ENCODE measurements at places on chromosomes 6 and 20.

DNA sequence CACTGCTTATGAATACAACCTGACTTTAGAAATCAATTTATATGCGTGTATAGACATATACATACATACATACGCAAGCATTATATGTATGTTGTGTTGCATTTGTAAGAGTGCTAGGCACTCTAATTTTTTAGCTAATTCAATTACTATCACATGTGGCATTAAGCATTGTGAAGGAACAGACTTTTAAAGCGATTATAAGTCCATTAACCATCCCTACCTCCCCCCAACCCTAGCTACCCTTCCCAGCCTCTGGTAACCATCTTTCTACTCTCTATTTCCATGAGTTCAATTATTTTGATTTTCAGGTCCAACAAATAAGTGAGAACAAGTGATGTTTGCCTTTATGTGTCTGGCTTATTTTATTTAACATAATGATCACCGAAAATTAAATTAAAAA lies 453.8 kb downstream of the DOK5 start:
- DNase-seq: no peak

DNA sequence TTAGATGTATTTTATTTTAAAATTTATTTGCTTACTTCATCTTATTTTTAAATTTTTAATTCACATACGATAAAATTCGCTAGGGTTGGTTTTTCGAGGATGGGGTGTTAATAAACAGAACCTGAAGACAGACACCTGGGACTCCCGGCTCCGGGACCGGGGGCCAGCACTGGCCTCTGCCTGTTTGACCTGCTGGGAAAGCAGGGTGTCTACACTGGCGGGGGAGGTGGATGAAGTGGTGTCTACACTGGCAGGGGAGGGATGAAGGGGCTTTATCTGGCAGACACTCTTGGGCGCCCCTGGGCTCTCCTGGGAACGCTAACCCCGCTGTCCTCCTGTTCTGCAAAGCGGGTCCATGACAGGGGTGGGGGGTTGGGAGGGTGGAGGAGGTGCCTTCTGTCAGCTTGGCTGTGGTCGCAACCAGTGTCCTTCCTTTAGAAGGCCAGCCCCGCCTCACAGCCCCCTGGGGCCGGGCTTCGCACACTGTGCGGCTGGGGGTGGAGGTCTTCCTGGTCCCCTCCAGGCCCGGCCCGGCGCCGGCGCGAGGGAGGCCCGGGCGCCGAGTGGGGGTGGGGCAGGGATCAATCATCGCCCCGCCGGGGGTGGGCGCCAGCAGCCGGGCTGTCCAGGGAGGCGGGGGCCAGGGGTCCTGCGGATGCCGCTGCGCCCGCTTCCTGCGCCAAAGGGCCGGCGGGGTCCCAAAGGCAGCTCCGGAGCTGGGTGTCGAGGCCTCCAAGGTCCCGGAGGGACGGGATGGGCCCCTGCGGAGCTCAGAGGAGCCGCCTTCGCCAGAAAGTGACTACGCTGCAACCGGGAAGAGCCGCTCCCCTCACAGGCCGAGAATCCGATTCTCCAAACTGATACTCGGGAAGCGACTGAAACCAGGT lies 1.8 kb downstream of the GATA5 start:
- DNase-seq: no peak

DNA sequence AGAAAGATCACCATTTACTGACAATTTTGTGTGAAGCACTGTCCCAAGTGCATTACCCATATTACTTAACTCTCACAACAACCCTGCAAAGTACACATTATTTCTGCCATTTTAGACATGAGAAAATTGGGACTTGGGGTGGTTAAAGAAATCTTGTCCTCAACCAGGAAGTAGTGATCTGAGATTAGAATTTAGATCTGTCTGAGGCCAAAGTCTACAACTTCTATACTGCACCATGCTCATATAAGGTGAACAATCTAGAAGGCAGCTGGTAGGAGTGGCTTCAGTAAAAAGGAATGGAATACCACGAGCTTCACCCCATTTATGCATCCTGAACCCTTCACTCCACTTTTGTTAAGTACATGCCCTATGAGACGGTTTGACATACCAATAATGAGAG lies 87.6 kb downstream of the QRSL1 start:
- DNase-seq: no peak

GRCh38 chr6:75620381-75621304 lies 19.0 kb downstream of the SENP6 start:
- DNase-seq: no peak

- DNase-seq: no peak
Measured at GRCh38 chr20:9926007-9926406, 87.1 kb upstream of the PAK5 start.

DNA sequence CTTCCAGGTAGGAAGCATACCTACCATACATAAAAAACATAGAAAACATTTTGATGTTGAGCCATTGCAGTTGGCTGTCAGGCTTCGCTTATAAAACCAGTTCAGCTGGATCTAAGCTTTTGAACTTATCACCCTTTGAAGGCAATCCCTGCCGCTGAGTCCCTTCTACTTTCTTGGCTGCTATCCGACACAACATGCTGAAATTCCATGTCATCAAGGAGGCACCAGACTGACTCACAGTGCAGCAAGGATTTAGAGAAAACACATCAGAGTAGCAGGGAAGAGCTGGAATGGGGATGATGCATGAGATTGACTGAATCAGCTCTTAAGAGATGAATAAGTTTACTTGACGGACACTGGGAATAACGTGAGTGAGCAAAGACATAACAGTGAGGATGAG lies 135.0 kb upstream of the MAN1A1 start:
- no peak for DNase-seq

All from coronary artery (tissue), 2 donors.